ENCODE measurements at places on chromosomes 16 and 17.

GRCh38 chr16:49833796-49834530, 21.9 kb downstream of the ZNF423 start:
- peak overlapping the region; percentile 45 for H3K4me3 ChIP-seq
- H3K36me3 ChIP-seq = peaks cover 23% of the 10 kb centered on the region
- DNase-seq = no peak
- H3K27me3 ChIP-seq = peaks cover 6% of the 10 kb centered on the region
- peaks cover 89% of the 10 kb centered on the region for H3K4me1 ChIP-seq

DNA sequence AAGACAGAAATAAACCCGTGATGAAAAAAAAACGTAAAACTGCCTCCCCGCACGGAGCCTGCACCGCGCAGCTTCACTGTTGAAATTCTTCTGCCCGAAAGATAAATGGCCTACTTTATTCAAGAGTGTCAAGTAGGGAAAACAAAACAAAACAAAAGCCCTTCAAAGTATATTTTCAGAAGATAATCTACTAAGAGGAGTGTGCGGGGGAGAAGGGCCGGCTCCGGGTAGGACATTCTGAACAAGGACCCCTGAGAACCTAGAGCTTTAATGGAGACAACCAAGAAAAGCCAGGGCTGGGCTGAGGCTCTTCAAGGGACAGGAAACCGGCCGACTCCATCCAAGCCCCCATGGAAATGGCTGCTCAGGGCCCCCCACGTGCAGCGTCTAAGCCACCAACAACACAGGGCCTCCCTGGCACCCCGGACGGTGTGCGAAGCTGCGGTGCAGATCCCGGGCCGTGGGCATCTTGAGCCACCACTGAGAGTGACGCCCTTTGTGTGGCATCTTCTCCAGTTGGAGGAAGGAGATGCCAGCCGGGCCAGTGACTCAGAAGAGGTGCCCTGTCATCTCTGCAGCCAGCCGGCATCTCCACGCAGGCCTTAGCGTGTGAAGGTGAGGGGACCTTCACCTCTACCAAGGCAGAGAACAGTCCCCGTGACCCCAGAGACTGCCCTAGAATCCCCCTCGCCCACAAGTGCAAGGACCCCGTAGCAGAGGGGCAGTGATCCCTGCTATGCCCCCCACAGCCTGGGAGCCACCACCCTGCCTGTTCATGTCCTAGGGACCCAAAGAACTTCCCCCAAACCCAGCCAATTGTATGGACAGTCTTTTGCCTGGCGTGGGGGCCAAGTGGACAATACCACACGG, 250.8 kb downstream of the C16orf95 start:
- peaks cover 98% of the 10 kb centered on the region for H3K4me1 ChIP-seq
- peaks cover 14% of the 10 kb centered on the region for H3K27me3 ChIP-seq
- peak overlapping the region; percentile 85 for H3K27ac ChIP-seq
- no peak for DNase-seq

DNA sequence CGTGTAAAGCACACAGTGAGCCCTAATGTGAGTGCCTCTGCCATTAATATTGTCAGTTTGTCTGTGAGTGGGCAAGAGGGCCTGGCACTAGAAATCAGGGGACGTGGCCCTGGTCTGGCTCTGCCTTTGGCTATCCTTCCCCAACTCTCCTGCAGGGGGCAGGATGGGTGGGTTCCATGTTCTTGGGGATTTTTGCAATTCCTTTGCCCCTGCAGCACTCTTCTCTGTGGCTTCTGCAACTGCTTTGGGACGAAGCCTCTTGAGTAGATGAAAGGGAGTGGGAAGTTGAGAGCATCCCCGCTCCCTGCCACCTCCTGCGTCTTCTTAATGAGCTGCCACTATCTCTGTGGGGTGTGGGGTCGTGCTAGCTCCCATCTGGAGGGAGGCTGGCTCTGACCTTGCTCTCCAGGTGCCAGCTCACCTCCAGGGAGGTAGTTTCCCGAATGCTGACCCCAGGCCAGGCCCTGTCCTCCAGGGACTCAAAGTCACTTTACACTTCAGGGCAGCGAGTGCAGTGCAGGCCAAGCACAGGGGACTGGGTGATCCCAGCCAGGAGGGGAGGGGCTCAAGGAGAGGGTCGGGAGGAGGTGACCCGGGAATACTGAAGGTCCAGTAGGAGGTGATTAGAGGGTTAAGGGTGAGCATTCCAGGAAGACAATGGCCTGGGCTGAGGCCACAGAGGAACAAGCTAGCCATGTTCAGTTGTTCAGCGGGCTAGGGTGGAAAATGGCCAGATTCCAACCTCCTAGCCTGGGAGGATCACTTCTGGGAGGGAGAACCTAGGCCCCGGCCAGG, 121.0 kb upstream of the NLRP1 start:
- no peak overlapping the region for H3K27ac ChIP-seq
- H3K36me3 ChIP-seq = no peaks in the 10 kb centered on the region
- no peak overlapping the region for H3K4me3 ChIP-seq
- H3K27me3 ChIP-seq = peaks cover 3% of the 10 kb centered on the region
- DNase-seq = peak; percentile 41

DNA sequence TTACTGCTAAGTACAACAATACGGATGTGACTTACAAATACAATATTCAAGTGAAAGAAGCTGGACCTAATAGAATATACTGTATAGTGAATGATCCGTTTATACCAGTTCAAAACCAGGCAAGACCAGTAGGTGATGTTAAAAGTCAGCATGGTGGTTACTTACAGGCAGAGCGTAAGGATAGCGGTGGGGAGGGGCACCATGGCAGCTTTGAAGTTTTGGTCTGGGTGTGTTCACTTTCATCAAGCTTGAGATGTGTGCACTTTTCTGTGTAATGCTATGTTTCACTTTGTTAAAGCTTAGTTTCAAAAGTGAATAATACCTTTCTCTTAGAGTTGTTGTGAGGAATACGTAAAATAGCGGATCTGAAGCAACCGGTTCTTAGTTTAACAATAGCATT, 16.5 kb upstream of the SLC35G3 start:
- no peak overlapping the region for H3K27ac ChIP-seq
- H3K27me3 ChIP-seq = peaks cover 54% of the 10 kb centered on the region
- no peaks in the 10 kb centered on the region for H3K36me3 ChIP-seq
- no peak overlapping the region for H3K4me3 ChIP-seq

DNA sequence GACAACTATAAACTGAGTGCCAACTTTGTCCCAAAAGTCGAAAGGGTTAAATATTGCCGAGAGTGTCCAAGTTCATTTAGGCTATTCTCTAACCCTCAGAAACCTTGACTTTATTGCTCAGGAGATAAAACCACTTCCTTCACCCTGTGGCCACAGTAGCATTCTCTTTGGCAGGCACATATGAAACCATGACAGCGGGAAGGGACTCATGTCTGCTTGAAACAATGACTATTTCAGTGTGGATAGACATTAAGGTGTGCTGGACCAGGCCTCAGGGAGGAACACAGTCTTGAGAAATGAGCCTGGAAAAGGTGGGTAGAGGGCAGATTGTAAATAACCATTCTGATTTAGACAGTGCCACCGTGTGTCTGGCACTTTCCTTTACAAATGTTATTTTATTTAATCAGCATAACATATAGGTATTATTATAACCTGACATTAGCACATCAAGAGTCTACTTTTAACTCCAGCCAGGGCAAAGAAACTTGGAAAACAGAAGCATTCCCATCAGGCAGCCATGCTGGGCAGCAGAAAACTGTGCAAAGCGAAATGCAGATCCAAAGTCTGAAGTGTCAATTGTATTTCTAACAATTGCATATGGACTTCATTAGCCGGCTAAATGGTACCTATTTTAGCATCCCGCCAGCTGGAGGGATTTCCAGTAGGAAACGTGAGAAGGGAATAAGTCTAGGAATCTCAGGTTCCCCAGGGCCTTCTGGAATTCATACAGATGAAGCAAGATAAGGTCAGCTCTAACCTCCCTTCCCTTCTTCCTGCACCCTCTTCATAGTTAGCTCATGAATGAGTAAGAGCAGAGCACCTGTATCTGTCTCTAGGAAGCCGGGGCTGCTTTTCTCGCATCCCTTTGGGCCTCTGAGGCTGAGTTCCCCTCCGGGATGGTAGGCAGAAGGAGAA, 212.8 kb upstream of the ELAC2 start:
- H3K4me3 ChIP-seq = no peak overlapping the region
- H3K27ac ChIP-seq = no peak overlapping the region
- no peak for DNase-seq
- no peaks in the 10 kb centered on the region for H3K27me3 ChIP-seq
- peaks cover 14% of the 10 kb centered on the region for H3K36me3 ChIP-seq
- peaks cover 33% of the 10 kb centered on the region for H3K4me1 ChIP-seq

DNA sequence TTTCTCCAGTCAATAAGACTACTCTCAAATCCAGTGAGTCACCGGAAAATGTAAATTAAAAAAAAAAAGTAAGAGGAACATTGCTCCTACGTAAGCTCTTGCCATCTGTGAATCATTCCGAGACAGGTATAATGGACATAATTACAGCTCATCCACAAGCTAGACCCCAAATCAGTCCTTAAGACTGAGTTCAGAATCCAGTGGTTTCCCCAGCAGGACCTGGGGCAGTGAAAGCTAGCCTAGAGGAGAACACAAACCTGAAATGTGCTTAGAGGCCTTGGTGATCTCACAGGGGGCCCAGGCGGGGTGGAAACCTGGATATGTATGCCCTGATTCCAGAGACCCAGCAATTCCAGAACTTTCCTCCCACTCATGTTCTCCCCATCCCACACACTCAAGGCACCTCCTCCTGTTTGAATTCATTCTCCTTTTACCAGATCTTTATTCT, 132.0 kb downstream of the COPRS start:
- peaks cover 16% of the 10 kb centered on the region for H3K4me1 ChIP-seq
- H3K27me3 ChIP-seq = peaks cover 11% of the 10 kb centered on the region
- H3K4me3 ChIP-seq = no peak overlapping the region
- H3K27ac ChIP-seq = no peak overlapping the region

DNA sequence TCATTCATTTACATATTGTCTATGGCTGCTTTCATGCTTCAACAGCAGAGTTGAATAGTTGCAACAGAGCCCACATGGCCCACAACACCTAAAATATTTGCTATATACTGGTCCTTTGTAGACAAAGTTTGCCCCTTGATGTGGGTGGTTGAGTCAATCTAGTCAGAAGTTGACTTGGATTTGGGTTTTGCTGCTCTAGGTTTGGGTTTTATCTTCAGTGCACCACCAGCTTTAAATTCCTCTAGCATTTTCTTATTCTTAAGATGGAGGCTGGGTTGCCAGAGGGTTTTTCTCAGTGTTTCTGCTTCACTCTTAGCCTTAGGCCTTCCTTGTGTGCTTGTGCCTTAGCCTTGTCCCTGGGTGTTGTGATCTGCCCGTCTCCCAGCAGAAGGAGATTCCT, 51.0 kb downstream of the CCDC182 start:
- H3K36me3 ChIP-seq = peaks cover 36% of the 10 kb centered on the region
- H3K4me3 ChIP-seq = no peak overlapping the region
- H3K4me1 ChIP-seq = peaks cover under 1% of the 10 kb centered on the region
- no peak for DNase-seq

GRCh38 chr17:12979826-12980500, 37.9 kb downstream of the ELAC2 start:
- no peak overlapping the region for H3K27ac ChIP-seq
- no peak overlapping the region for H3K4me3 ChIP-seq

- no peak overlapping the region for H3K4me3 ChIP-seq
- no peaks in the 10 kb centered on the region for H3K36me3 ChIP-seq
- no peak overlapping the region for H3K27ac ChIP-seq
- H3K27me3 ChIP-seq = peaks cover 100% of the 10 kb centered on the region
- peak; percentile 43 for DNase-seq
Observed at GRCh38 chr17:39599004-39599664, 8.6 kb downstream of the NEUROD2 start.

GRCh38 chr17:29557739-29558116, 9.1 kb downstream of the ABHD15 start:
- H3K27me3 ChIP-seq = peaks cover 45% of the 10 kb centered on the region
- peaks cover 23% of the 10 kb centered on the region for H3K4me1 ChIP-seq
- DNase-seq = no peak
- no peak overlapping the region for H3K27ac ChIP-seq

- no peak overlapping the region for H3K4me3 ChIP-seq
- H3K36me3 ChIP-seq = peaks cover 13% of the 10 kb centered on the region
- no peak overlapping the region for H3K27ac ChIP-seq
- peaks cover 5% of the 10 kb centered on the region for H3K4me1 ChIP-seq
- H3K27me3 ChIP-seq = no peaks in the 10 kb centered on the region
Observed at GRCh38 chr17:59165933-59166342, 10.4 kb downstream of the PRR11 start.

All from nephron progenitor cell (in vitro differentiated cells).